Colonic mucosa (tissue), 4 donors: ENCODE measurements at places on chromosomes 1 and 21. TPM values are rescaled to one million over a fixed set of nuclear protein-coding genes. Genes with fewer than 3 reads are reported as not detected.

The LRRN2 gene
- 13.9 TPM for total RNA-seq

The MAP3K21 gene
- total RNA-seq, result 16.4 TPM

- no peak overlapping the region for H3K27ac ChIP-seq
- DNase-seq, result no peak
- H3K27me3 ChIP-seq, result no peaks in the 10 kb centered on the region
- no peak overlapping the region for H3K4me3 ChIP-seq
- H3K4me1 ChIP-seq, result no peaks in the 10 kb centered on the region
Measured at GRCh38 chr1:156319664-156320063, 18.4 kb downstream of the CCT3 start.

DNA sequence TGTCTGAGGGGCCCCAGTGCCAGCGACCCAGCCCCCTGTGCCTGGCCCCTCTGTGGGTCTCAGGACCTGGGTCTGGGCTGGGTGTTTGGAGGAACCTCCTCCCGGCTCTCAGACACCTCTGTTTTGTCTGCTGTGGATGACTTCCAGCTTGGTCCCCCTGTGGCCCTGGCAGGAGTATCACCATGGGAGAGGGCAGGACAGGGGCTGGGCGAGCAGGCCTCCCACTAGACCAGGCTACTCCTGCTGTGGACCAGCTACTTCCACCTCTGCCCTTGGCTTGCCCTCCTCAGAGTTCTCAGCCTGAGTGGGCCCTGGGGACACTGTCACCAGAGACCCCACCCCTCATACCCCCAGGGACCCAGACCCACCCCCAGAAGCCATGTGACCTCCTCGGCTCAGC, 21.8 kb downstream of the PLCH2 start:
- no peaks in the 10 kb centered on the region for H3K4me1 ChIP-seq
- no peak for DNase-seq
- no peaks in the 10 kb centered on the region for H3K27me3 ChIP-seq
- H3K27ac ChIP-seq, result no peak overlapping the region
- no peaks in the 10 kb centered on the region for H3K36me3 ChIP-seq
- no peak overlapping the region for H3K4me3 ChIP-seq

GRCh38 chr1:215875236-215875635, 308.1 kb downstream of the KCTD3 start:
- H3K4me3 ChIP-seq, result no peak overlapping the region
- no peaks in the 10 kb centered on the region for H3K36me3 ChIP-seq
- no peak for DNase-seq
- no peaks in the 10 kb centered on the region for H3K4me1 ChIP-seq

The RHBDL2 gene
- 42.5 TPM for total RNA-seq

DNA sequence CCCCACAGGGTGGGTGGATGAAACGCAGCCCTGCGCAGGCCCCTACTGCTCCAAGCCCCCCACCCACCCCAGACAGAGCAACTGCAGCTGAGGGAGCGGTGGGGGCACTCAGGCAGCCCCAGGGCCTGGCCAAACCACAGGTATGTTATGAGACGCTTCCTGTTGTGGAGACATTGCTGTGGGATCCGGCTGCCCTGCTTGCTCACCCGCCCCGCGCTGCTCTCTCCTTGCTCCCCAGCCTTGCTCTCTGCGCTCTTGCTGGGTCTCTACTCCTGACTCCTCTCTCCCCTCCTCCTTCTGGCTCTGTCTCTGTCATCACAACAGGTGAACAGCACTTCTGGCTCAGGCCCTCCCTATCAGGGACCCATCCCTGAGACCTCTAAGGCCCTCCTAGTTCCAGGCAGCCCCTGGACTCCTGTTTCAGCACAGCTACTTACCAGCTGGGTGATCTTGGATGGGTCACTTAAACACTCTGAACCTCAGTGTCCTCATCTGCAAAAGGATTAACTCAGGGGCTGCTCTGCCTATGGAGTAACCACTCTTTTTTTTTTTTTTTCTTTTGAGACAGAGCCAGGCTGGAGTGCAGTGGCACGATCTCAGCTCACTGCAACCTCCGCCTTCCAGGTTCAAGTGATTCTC, 15.9 kb downstream of the COL8A2 start:
- H3K4me1 ChIP-seq, result no peaks in the 10 kb centered on the region
- H3K27me3 ChIP-seq, result no peaks in the 10 kb centered on the region
- no peak overlapping the region for H3K27ac ChIP-seq
- H3K36me3 ChIP-seq, result no peaks in the 10 kb centered on the region
- DNase-seq, result no peak
- H3K4me3 ChIP-seq, result no peak overlapping the region
